ENCODE measurements at places on chromosomes 1 and 21.

- peak; percentile 50 for DNase-seq
Measured at GRCh38 chr1:81695741-81696140, 105.0 kb upstream of the ADGRL2 start.

GRCh38 chr1:153544453-153545066 lies 1.0 kb downstream of the S100A4 start:
- no peak for DNase-seq

DNA sequence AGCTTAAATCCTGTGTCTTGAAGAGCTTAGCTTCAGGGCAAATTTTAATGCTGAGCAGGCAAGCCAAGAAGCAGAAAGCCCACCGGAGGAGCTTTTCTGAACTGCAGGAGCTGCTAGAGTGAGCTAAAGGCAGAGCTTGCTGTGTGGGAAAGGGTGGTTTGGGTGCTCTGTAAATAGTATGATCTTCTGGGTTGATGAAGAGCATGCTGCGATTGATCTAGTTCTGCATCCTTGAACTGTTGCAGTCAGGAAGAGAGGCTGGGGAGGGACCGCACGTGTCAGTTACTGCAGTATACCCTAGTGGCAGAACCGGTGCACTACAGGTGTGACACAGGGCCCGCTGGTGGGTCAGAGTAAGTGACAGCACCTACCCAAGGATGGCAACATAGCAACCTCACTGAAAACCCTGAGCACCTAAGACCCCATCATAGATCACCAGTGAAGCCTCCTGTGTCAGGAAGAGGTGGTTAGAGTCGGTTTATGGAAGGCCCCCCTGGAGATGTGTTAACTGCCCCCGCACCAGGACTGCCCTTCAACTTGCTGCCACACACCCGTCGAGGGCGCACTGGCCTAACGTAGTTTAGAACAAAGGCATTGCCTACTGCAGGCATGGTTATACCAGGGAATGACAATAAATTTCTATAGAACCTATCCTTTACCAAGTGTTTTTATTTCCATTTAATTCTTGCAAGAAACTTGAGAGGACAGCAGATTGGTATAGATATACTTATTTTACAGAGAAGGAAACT lies 146.0 kb upstream of the KIAA0040 start:
- no peak for DNase-seq

DNA sequence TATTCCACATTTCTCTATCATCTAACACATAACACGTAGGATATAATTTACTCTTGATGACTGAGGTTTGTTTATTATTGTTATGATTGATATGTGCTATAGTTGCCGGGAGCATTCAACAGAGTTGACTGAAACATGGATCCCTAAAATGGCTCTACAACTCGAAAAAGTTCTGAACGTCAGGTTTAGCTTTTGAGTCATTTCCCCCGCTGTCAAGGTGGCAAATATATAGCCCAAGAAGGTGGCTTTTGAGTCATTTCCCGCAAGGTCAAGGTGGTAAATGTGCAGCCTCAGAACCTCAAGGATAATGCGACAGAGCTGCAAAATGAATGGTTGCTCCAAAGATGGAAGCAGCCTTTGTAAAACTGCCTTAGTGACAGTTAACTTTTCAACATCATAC lies 104.0 kb downstream of the NIBAN1 start:
- no peak for DNase-seq

DNA sequence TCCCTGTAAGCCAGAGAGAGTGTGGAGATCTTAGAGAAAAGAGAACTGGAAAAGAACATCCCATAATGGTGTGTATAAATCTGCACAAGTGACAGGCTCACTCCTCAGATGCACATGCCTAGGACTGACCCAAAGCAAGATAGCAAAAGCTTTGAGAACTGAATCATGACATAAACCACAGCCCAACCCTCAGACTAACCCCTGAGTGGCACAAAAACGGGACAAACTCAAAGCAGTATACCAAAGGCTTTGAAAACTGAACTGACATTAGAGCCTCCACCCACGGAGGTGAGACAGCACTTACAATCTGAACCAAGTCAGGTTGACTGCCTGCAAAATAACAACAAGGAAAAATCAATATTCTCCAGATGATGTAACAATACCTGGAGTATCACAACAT lies 70.8 kb downstream of the TIAM1 start:
- DNase-seq = no peak

GRCh38 chr1:41533016-41533730 lies 48.7 kb upstream of the EDN2 start:
- DNase-seq = no peak

GRCh38 chr1:90127288-90127953 lies 132.5 kb downstream of the ZNF326 start:
- no peak for DNase-seq

- DNase-seq = no peak
Measured at GRCh38 chr1:66364578-66365391, 169.2 kb upstream of the SGIP1 start.

DNA sequence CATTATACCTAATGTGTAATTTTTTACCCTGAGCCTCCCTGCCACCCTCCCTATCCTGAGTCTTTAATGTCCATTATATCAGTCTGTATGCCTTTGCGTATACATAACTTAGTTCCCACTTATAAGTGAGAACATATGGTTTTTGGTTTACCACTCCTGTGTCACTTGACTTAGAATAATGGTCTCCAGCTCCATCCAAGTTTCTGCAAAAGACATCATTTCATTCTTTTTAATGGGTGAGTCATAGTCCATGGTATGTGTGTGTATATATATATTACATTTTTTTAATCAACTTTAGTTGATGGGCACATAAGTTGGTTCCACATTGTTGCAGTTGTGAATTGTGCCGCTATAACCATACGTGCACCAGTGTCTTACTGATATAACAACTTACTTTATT lies 477.1 kb upstream of the NEGR1 start:
- DNase-seq = no peak

- DNase-seq = no peak
Measured at GRCh38 chr1:66940981-66941380, 16.2 kb downstream of the MIER1 start.

- no peak for DNase-seq
Measured at GRCh38 chr1:157091668-157092273, 7.8 kb downstream of the ETV3L start.

GRCh38 chr1:162327144-162327787 lies 49.4 kb downstream of the SPATA46 start:
- no peak for DNase-seq

DNA sequence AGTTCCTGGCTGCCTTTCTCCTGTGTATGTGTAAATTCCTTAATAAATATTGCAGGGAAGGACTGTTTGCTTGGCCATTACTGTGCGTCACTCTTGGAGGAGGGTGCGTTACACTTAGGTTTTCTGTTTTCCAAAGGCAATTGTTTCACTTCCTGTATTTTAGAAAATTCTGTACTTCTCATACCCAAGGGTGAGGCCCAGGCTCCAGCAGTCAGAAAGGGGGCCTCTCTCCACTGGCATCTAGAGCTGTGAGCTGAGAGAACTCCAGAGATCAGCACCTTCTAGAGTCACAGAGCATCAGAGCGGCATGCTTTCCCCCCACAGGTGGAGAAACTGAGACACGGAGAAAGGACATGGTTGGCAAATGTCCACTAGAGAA lies 27.0 kb upstream of the ZFP69B start:
- no peak for DNase-seq

DNA sequence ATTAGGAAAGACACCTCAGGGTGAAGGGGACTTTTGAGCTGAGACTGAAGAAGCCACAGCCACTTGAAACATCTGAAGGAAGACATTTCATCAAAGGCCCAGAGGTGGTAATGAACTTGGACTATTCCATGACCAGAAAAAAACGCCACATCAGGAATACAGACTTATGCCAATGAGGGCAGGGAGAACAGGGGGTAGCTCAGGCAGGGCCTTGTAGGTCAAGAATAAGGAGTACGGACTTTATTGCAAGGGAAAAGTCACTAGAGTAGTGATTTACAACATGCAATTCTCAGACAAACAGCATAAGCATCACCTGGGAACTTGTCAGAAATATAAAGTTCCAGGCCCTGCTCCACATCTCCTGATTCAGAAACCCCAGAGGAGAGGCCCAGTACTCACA lies 11.8 kb downstream of the TP53BP2 start:
- DNase-seq = no peak

DNA sequence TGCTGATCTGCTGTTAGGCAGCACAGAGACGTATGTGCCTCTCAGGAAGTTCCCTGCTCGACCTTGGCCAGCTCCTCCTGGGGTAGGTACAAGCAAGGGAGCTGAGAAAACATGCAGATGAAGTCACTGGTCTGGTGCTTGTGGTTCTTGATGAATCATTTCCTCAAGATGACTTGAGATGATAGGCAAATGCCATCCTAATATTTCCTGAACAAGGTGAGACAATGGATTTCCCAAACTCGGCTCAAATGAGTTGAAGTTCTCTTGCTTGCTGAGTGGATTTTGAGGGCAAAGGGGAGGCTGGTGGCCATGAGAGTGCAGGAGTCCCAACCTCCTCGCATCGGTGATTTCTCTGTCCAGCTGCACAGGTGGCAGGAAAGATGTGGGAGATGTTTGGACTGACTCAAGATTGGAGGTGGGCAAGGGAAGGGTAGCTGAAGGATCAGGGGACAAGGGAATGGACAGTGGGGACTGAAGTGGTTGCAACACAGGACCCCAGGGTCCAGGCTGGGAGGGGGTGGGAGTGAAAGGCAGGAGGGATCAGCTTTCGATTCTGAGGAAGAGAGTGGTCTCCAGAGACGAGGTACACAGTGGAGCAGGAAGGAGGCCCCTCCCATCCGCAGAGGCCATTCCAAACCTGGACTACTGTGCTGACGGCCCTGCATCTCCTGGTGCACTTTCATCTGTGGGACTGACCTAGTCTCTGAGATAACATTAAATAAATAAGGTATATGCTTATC lies 63.9 kb downstream of the CAPN2 start:
- DNase-seq = no peak

- DNase-seq = no peak
Measured at GRCh38 chr1:20169932-20170331, 16.0 kb upstream of the UBXN10 start.

- DNase-seq = no peak
Measured at GRCh38 chr1:228429007-228429406, 12.3 kb upstream of the TRIM17 start.

Measured in GM04503 (cell line).